NCI-H1417 treated with DMSO at 0.1 percent for 48 hours (cell line): ENCODE measurements at places on chromosomes 3 and 15.

DNA sequence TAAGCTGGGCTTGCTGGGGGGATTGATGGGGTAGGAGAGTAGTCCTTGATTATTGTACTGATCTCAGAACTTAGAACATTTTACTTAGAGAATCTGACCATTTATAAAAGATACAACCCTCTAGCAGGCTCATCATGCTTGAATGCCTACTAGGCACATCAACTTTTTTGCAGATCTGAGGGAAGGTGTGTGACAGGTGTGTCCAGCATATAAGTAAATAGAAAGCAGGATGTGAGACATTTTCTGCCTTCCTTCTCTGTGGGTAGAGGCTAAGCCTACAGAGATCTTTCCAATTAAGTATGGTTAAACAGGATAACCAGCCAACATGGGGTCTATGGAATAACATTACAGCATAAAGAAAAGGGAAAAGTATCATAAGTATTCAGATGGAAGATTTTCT, 159.1 kb downstream of the AKAP13 start:
- DNase-seq = no peak

DNA sequence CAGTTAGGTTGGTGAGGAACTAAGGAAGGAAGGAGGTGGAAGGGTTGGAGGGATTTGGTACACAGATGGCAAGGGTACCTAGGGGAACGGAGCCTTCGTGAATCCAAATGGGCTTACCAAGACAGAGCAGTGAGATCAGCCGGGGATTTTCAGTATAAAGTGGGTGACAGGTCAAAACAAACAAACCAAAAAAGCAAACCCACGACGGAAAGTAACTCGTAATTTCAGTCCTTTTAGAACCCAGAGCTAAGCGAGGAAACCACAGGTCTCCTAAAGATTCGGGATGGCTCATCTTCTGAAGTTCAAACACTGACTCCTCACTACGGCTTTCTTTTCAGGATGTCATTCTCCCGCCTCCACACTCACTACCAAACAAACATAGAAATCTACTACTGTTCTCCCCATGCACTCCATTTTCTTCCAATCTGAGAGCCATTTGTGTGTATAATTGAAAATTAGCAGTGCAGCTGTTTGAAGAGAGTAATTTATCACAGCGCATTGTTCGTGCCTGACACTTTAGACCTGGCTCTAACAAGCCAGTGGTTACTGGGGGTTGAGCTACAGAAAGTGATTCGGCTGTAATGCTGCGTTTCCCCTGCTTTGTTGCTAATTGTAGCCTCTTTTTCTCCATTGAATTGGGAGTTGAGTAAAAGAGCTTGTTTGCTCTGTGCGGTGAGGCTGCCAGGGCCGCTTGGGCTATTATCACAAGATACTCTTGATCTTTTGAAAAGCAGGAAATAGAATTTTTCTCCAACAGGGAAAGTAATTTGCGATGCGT, 64.7 kb upstream of the CCDC39 start:
- peak; percentile 100 for DNase-seq

- no peak for DNase-seq
Observed at GRCh38 chr3:149790268-149790667, 2.1 kb downstream of the ANKUB1 start.

DNA sequence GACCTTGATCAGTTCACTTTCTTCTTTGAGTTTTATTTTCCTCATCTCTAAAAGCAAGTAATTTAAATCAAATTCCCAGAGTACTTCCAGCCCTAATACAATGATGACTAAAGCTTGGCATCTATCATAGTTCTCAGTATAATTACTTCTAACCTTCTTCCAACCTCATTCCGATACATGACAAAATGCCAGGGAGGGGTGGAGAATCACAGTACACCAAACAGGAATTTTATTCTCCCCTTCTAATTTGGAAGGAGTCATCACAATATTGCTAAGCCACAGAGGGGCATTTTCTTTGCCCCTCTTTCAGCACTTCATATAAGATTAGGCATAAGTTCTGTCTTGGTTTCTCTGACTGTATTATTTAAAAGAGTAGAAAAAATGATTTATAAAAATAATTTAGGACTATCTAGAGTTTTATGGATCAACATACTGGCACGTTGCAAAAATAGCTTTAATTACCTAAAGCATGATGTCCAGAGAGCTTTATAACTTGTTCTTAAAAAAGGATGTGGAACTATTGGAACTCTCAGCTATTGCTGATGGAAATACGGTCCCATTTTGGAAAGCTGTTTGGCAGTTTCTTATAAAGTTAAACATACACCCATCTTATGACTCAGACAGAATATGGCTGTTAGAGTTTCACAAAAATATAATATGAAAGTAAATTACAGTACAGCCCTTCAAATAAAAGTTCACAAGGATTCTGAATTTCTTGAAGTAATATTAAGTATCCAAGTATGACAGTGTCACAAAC, 86.9 kb upstream of the UBE2E2 start:
- no peak for DNase-seq

DNA sequence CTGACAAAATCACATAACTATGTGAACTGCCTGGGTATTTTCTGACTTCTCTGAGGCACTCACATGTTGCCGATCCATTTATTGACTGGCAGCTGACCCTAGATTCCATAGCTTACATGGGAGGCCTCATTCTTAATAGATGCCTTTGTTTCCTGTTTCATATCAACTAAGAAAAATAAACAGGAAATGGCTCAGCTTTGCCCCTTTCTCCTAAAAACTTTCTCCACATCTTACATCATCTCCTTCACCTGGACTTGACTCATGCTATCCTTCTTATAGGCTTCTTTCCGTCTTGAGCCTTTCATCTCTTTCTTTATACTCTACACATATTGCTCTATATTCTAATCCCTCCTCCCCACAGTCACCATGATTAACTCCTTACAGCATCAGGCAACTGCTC, 38.0 kb downstream of the TXNRD3 start:
- no peak for DNase-seq

DNA sequence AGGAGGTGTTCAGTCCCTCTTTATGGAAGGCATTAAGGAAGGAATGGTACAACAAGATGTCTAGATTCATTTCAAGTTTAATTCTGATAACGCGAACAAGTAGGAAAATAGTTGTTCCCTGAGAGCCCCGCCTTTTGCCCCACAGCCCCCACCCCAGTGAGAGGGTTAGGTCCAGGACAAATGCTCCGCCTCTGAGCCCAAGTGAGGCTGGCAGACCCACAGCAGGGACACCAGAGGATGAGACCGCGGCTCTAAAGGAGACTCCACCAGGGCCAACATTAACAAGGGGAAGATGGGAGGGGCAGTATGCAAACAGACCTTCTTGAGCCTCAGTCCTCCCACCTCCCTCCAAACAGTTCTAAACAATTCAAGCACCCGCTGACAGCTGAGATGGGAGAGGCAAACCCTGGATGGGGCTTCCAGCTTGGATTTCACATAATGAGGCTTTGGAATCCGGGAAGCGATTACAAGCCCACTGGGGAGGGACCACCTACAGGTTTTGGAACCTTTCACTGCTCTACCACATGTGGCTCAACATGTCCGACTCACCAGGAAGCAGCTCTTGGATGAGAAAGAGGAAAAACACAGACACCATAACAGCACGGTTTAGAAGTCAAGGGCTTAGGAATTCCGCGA, 42.9 kb upstream of the IREB2 start:
- peak; percentile 26 for DNase-seq

DNA sequence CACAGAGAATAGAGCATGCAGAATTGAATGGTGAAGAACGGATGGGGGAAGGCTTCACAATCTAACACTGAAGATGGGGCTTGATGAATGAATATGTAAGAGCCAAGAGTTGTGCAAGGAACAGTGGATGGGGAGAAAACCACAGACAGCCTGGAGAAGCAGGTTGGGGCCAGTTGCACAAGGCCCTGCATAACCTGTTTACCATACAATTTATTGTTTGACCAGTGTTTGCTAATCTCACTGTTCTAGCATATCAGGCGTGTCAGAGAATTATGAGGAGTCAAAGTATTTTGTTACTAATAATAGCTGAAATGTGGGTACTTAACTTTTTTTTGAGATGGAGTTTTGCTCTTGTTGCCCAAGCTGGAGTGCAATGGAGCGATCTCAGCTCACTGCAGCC, 36.4 kb downstream of the LINS1 start:
- no peak for DNase-seq

DNA sequence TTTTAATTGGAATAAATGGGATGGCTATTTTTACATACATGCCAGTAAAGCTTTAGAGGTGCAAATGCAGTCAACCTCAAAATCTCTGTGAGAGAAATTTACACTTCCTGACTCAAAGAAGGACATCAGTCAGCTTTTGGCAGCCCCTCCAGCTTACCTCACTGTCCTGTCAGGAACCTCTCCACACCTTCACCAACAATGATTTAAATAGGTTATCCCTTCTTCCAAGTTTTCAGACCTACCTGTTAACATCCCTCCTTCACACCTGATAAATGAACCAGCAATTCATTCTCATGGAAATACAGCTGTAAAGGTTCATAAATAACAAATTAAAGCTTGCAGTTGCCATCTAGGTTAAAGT, 286.1 kb downstream of the SHOX2 start:
- no peak for DNase-seq

GRCh38 chr3:13934315-13934714, 54.4 kb upstream of the WNT7A start:
- no peak for DNase-seq

GRCh38 chr3:127712881-127713771, 40.4 kb downstream of the ABTB1 start:
- no peak for DNase-seq

DNA sequence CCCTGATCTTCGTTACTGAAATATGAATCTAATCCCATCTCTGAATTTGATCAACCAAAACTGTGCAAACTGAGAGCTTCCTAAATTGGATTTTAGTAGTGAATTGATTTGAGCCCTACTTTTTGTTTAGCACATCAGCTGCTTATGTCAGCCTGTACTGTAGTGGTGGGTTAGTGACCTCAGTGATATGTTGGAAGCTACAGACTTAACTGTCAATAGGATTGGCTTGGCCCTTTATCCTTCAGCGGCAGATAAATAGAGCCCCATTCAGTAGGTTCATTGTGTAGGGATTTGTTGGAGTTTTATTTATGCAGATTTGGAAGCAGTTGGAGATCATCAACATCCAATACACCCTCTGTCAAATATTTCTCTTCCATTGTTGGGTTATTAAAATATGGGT, 409.7 kb downstream of the SOX2 start:
- no peak for DNase-seq

DNA sequence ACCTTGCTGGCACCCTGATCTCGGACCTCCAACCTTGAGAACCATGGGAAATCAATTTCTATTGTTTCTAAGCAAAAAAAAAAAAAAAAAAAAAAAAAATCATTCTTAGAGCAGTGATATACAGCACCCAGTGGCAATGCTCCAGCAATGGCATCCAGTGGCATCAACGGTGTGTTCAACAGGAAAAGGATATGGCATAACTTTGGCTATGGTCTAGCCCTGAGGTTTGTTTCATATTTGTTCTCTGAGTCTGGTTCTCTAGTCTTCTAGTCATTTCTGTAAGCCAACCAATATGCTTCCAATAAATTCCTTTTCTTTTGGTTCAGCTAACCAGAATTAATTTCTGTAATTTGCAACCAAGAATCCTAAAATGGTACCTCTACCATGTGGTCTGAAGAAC, 19.2 kb downstream of the DENND4A start:
- DNase-seq = no peak

GRCh38 chr3:184336547-184337398, 627 bp upstream of the FAM131A start:
- no peak for DNase-seq

- DNase-seq = no peak
Observed at GRCh38 chr3:61559136-61559731, 2.1 kb upstream of the PTPRG start.

- no peak for DNase-seq
Observed at GRCh38 chr3:81339040-81339845, 422.2 kb downstream of the GBE1 start.

DNA sequence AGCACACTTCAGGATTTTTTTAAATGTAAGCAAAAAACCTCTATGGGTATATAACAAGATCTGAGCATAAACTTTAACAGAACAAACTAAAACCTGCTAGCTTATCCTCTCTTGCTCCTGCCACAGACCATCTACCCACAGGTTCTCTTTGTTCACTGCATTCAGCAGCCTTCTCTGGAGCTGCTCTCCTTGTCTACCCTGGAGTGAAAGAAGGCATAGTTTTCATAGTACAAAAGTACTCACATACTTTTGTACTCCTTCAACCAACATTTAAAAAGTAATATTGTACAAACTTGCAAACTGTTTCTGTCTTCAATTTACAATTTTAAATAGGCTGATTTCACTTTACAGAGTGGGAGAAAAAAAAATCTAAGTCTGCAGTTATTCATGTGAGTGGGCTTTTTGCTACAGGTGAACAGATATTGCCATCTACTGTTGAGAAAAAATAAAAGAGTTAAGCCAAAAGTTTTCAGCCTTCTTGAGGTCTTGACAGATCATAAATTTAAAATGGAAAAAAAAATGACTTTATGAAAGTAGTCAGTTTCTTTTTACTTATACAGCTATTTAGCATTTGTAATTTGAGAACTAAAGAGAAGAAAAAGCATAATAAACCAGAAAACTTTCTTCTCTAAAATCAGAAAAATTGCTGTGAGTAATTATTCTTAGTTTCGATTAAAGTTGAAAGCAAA, 20.4 kb downstream of the TERC start:
- no peak for DNase-seq

- no peak for DNase-seq
Observed at GRCh38 chr3:50268703-50269451, at the start of gene SEMA3B. Gene SEMA3B, plus strand, starts transcription at chr3:50269147. Its CDS starts 94 bp downstream, at chr3:50269241.

DNA sequence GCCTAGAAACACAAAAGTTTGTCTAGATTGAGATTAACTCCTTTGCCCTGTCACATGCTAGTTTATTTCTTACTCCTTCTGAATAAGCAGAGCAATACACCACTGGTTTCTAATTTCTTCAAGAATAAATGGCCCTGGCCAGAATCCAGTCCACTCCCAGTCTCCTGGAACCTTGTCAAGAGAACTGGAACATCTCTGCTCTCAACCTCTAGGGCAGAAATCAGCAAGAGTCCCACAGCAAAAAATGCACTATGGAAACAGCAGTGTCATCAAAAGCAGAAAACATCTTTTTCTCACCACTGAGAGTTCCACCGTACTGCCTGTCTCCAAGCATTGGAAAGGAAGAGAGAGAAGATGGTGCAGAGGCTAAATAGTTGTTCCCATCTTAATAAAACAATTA, 35.9 kb upstream of the PPP2R3A start:
- DNase-seq = no peak

GRCh38 chr3:153925841-153926514, 195.2 kb upstream of the ARHGEF26 start:
- no peak for DNase-seq
